ENCODE measurements at places on chromosomes 2 and 18.

DNA sequence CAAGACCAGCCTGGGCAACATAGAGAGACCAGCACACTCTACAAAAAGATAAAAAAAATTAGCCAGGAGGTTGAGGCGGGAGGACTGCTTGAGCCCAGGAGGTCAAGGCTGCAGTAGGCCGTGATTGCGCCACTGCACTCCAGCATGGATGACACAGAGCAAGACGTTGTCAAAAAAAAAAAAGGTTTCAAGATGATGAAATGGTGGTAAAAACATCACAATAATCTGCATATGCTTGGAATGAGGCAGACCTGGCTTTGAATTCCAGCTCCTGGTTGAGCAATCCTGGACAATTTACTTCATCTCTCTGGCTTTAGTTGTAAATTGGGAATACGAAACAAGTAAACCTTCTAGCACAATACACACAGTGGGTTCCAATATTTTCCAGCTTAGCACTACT is 24.1 kb downstream of the USP40 start:
- DNase-seq: peak; percentile 46

DNA sequence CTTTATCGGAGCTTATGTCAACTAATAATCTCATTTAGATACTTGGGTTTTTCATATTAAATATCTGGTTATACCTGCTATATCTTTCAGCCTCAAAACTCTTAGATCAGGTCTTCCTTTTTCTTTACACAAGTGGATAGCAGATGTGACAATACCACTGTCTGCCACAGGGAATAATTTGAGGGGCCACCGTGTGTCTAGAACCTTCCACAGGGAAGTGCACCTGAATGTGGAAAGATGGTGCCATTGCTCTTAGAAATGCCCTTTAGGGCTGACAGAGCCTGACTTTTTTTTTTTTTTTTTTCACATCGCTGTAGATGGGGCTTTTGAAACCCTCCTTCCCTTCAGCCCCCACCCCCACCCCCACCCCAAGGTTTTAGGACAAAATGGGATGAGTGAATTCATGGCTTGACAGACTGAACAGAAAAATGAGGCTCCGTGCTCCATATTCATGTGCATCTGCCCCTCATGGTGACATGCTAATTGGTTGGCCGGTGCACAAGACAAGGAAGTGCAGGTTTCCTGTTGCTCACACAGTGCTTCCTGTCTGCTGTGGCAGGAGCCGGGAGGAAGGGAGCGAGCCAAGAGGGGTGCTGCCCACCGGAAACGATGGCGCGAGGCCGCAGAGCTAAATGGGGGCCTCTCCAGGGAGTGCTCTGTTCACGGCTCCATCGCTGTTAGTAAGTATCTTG is 246.0 kb downstream of the LDLRAD4 start:
- no peak for DNase-seq

DNA sequence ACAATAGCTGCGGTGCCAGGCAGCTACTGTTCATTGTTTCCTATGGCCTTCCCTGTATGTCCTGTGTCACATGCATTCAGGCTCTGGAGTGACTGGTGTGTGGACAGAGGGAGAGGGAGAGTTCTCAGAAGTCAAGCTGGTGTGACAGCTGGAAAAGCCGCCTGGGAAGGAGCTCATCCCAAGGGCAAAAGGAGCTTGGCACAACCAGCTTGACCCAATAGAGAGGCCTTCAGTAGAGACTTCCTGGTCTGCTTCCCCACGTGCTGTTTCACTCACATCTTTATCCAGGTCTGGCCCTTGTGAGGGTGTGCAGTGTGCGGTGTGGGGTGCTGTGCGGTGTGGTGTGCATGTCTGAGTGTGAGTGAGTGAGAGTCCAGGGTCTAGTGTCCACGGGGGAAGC is 11.1 kb upstream of the NT5DC4 start:
- no peak for DNase-seq

GRCh38 chr2:178292586-178292985 is 98.3 kb downstream of the OSBPL6 start:
- no peak for DNase-seq

DNA sequence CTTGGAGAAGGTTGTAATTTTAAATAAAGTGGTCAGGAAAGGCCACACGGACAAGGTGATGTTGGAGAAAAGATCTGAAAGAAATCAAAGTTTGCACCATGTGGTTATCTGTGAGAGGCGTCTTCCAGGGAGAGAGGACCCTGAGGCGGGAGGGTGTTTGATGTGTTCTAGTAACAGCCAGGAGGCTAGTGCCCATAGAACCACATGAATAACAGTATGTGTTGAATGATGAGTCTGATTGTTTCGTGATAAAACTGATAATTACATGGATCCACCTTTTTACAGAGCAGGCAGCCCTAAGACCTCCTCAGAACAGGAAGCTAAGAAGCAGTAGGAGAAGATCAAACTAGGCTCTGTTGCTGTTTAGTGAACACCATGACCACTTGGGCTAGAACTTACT is 91.4 kb downstream of the SCG2 start:
- no peak for DNase-seq

GRCh38 chr2:158022888-158023287 is 78.8 kb upstream of the UPP2 start:
- no peak for DNase-seq

DNA sequence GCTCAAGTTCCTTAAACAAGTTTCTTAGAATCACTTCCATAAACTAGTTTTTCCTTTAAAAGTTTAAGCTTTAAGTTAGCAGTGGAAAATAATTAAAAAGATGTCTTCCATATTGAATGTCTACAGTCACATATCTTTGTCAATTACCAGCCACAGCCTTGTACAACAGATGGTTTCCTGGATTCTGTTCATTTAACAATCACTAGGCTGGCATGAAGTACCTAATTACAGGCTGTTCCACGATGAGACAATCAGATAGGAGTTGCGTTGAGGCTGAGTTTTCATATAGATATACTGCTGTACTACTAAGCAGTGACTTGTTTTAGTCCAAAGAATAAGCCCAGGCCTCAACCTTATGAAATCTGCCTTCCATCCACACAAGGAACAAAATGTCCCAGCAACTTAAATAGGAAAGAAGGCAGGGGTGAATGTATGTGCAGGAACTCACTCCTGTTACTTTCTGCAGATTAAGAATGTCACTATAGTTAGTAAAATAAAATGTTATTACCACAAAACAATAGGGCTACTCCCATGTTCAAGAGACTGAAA is 131.0 kb downstream of the ZAP70 start:
- no peak for DNase-seq

DNA sequence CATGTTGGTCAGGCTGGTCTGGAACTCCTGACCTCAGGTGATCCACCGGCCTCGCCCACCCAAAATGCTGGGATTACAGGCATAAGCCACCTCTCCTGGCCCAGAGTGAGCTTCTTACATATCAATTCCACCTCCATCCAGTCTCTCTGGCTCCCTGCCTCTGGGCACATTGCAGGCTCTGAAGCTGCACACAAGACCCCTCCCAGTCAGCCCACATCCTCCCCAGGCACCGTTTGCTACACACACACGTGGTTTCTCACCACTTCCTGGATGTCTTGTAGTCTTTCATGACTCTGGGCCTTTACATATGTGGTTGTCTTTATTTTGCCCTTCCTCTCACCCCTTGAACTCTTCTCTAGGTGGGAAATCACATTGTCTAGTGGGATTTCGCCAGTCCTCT is 64.0 kb upstream of the CABLES1 start:
- DNase-seq: peak; percentile 51

DNA sequence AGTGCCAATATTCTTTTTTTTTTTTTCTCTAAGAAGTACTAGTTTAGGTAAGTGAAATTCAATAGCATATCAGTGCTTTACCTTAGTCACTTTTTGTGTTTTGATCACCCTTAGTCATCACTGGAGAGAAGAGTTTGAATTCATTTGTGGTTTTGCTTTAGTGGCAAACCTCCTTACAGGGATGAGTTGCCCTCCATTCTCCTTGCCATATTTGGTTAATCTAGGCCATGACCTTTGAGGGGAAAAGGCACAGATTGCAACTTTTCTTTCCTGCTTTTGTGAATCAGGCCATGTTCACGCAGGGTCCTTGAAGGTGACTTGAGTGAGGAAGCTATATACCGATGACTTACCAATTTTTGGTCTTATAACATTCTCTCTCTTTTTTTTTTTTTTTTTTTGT is 34.4 kb downstream of the PLEKHA3 start:
- DNase-seq: peak; percentile 95

GRCh38 chr2:236638707-236639106 is 69.1 kb downstream of the ACKR3 start:
- DNase-seq: no peak

GRCh38 chr18:70640336-70640887 is 351.6 kb downstream of the SOCS6 start:
- no peak for DNase-seq

DNA sequence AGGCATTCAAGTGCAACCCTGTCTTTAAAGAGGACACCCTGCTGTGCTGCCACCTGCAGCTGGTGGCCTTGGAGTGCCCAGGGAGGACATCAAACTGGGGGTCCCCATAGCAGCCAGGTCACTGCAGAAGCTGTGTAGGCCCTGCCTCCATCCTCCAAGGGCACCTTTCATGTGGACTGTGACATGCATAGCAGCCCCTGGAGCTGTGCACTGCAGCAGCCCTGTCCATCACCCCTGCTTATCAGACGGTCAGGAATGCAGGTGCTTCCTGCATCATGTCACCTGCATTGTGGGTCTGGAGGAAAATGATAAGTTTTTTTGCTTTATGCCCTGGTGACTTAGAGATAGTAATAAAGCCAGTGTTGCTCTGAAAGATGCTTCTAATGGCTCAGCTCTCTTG is 155.7 kb downstream of the DYSF start:
- DNase-seq: no peak

- peak; percentile 80 for DNase-seq
Observed at GRCh38 chr18:47881752-47882455, 48.6 kb downstream of the SMAD2 start.

GRCh38 chr2:58207189-58207588 is 33.9 kb downstream of the FANCL start:
- no peak for DNase-seq

GRCh38 chr2:106667478-106668070 is 180.4 kb downstream of the CD8B2 start:
- no peak for DNase-seq

DNA sequence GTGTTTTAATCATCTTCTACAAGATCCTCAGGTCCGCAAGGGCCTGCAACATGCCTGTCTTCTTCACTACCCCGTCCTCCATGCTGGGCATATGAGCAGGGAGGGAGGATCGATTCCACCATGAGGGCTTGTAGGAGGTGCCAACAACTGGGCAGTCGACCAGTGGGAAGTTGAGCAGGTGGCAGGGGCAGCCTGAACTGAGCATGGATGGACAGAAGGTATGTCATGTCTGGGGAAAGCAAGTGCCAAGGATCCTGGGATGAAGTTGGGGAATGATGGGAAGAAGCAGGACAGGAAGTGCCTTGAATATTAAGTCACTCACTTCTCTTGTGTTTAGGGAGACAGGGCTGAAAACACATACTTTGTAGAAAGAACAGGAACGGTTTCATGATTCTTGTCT is 44.7 kb downstream of the CTIF start:
- no peak for DNase-seq

DNA sequence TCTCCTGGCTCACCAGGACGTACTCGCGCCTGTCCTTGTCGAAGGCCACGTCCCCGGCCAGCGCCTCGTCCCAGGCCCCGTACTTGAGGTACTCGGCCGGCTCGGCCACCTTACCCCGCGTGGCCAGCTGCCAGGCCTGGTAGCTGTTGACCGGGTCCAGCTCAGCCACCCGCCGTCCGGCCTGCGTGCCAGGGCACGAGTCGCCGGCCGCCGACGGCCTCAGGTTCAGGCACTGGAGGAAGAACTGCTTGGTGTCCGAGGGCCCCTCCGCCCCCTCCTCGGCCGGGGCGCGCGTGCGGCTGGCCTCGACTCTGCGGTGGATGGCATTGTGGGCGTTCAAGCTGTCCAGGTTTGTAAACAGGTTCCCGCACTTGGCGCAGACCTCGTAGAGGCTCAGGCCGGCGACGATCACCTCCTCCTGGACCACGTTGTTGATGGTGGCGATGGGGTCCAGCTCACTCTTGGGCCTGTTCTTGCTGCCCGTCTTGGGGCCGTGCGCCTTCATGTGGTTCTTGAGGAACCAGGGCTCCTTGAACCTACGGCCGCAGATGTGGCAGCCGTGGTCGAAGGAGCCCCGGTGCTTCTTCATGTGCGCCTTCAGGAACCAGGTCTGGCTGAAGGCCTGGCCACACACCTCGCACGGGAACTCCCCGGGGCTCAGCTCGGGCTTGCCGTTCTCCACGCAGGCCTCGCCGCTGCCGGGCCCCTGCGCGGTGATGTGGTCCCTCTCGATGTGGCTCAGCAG is 53.2 kb downstream of the ZNF516 start:
- no peak for DNase-seq

DNA sequence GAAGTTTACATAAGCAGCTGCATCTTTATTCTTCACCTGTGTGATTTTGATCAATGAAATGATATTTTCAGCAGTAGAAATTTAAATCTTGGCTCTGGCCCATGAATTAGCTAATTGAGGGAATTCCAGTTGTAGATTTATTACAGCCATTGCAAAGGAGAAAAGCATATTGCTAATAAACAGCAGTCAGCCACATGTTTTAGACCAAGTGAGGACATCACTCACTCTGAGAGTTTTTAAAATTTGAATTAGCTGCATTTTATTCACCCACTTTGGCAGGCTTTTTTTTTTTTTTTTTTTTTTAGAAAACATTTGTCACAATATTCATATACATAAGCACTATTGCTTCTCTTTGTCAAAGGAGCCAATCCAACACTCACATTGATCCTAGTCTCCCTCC is 479.4 kb upstream of the VRK2 start:
- no peak for DNase-seq

DNA sequence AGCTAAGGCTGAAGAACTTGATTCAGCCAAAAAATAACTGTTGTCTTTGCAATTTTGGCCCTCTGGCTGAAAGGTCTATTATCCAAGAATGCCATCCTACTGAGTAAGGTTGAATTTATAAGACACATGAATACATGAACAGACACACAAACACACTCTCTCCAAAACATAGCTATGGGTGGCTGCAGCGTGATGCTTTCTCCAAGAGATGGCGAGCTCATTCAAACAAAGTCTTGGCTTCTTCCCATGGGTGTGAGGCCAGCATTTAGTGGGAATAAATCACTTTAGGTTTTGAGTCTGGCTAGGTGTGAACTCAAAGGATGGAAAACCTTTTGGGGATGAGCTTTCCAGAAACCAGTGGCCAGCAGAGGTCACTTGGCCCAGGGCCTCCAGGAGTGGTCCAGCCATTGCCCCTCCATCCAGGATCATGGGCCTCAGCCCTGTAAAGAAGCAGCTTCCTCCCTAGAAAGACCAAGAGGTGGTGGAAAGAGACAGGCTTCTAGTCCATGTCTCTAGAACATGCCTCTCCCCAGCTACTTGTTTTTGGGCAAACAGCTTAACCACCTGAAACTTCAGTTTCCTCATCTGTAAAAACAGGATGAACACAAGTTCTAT is 11.0 kb upstream of the OSR1 start:
- peak; percentile 57 for DNase-seq

DNA sequence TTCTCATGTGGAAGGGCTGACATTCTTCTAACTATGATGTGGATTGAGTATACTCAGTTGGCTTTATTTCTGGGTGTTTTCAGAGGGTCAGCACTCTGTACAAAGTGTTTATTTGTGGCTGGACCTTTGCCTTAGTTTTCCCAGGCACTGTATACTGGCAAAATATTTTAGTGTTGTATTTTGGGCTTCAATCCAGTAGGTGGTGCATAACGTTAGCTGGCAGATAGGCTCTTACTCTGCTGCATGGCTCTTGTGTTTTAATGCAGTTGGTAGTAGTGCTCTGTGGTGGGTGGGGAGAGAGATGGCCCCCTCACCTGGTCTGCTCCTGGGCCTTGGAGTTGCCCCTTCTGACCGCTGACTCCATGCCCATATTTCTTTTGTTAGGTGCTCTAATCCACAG is 75.6 kb upstream of the REG3A start:
- DNase-seq: peak; percentile 0
